Kasumi-1 (cell line): ENCODE measurements at places on chromosomes 7 and 10.

DNA sequence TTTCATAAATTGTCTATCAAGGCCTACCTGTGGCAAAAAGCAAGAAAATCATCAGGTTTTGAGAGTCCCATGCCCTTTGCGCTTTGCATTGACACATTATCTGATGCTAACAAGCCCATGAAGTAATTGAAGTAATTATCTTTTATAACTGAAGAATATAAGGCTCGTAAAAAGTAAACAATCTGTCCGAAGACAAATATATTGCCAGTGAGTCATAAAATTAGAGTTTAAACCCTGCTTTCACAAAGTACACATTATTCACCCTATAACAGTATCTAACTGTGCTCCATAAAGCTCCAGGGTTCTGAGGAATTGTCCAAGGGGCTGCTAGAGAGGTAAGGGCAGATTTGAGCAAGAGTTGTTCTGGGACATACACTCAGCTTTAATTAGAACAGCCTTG, 102.3 kb upstream of the PPP1R3A start:
- no peak for DNase-seq

- DNase-seq, result no peak
These were observed 171.5 kb downstream of the AKR1D1 start for GRCh38 chr7:138247568-138248333.

DNA sequence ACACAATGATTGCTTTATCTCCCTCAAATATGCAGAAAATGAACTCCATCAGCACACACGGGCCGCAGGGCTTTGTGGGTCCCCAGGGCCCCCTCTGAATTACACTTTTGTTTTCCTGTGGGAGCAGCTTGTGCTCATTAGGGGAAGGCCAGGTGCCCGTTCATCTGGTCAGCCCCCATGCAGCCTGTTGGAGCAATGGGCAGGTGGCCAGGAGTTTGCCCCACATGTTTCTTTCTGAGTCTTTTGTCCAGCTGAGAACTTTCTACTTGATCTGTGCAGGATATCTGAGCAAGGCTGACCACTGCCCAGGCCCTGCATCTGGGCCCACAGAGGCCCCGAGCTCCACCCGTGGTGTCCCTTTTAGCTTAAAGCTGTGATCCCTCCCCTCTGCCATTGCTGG, 105.3 kb upstream of the FAM20C start:
- no peak for DNase-seq

DNA sequence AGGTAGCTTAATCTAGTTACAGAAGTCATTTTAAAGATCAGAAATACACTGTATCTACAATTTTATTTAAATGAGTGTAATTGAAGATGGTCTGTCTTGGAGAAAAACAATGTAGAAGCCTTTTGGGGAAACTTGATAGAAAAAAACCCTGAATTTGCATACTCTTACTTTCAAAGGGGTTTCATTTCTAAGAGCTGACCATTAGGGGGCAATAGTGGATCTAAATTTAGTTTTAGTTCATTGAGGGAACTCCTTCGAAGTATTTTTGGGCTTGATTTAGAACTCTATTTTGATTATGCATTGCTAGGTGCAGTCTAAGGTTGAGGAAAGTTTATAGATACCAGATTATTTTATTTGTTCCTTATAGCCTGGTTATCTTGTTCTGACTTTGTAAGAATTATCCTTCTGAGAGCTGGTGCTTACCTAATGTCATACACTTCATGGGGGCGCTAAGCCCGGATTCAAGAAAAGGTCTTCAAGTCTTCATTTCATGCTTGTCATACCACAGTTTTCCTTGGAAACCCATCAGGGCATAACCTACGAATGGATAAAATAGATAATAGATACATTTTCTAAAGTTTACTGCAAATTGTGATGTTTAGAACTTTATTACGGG, 69.1 kb upstream of the MXI1 start:
- peak; percentile 99 for DNase-seq

GRCh38 chr10:12635127-12635541, 285.8 kb downstream of the CAMK1D start:
- DNase-seq, result no peak

DNA sequence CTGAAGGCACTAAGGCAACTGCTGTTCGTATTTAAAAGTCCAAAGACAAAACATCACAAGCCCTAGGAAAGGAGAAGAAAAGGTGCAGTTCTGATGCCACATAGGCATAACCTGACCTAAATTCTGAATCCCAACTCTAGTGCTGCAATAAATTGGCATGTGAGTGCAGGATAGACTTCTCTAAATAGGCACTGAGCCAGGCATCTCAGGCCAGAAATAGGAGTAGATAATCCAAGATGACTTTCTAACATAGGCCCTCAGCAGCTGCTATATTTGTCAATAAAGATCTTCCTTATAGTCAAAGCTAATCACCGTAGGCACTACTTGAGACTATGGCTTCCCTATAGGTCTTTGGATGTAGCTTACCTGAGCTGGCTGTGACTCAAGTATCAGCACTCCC, 1163.8 kb downstream of the SORCS1 start:
- no peak for DNase-seq

DNA sequence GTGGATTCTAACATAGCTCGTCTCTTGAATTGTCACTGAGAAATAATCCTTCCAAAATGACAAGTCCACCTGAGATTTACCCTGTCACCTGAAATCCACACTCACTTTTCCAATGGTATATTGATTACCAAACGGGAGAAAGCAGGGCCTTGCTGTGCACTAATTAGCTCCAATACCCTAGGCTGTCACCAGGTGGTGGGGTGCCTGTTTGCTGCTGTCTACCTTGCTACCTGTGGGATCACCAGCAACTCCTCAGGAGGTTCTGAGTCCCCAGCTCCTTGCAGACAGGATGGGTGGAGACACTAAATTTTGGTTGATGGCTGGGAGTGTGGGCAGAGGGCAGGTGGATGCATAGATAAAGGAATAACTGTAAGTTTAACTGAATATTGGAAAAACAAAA, 237.2 kb upstream of the ZNF32 start:
- no peak for DNase-seq

GRCh38 chr7:11213266-11213665, 239.6 kb downstream of the PHF14 start:
- no peak for DNase-seq

- no peak for DNase-seq
These were observed 10.8 kb upstream of the GATA3 start for GRCh38 chr10:8043569-8044306.

GRCh38 chr7:24422441-24423010, 138.5 kb downstream of the NPY start:
- DNase-seq, result no peak

DNA sequence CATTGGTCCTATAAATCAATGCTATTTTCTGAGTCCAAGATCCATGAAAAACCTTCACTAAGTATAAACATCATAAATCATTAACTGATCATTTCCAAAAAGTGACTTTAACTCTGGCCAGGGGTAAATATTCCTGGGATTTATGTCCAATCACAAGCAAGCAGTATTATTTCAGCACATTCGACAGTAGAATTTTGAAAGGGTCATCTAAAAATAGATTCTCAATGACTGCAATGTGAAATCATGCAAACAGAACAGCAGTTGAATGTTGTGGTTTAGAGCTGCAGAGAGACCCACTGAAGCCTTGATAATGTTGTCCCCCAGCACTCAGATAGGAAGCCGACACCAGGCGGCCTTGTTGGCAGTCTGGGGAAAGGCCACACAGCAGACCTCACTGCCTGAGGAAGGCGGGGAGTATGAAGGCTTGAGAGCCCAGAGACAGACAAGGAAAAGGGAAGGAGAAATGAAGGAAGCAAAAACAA, 38.1 kb downstream of the FAM107B start:
- DNase-seq, result peak; percentile 93

DNA sequence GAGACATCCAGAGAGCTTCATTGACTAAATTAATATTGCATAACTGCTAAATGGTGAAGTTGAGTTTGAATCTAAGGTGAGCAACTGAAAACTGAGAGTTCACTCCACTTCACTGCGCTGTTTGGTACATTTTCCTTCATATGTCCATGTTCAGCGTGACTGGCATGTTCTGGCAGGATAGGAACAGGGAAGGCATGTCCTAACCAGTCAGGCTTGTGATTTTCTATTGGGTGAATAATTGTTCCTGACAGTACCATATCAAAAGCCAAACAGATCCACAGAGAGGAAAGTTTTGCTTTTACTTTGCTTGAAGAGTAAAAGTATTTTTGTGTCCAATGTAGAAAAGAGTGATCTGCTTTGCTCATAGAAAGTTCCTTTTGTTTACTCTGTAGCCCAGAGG, 53.2 kb downstream of the WDFY4 start:
- no peak for DNase-seq

DNA sequence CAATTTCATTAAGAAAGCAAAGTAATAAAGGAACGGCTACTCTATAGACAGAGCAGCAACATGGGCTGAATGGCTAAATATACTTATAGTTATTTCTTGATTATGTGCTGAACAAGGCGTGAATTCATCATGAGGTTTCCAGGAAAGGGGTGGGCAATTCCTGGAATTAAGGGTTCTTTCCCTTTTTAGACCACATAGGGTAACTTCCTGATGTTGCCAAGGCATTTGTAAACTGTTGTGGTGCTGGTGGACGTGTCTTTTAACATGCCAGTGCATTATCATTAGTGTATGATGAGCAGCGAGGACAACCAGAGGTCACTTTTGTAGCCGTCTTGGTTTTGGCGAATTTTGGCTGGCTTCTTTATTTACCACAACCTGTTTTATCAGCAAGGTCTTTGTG, 28.5 kb upstream of the ZMYND11 start:
- DNase-seq, result no peak

DNA sequence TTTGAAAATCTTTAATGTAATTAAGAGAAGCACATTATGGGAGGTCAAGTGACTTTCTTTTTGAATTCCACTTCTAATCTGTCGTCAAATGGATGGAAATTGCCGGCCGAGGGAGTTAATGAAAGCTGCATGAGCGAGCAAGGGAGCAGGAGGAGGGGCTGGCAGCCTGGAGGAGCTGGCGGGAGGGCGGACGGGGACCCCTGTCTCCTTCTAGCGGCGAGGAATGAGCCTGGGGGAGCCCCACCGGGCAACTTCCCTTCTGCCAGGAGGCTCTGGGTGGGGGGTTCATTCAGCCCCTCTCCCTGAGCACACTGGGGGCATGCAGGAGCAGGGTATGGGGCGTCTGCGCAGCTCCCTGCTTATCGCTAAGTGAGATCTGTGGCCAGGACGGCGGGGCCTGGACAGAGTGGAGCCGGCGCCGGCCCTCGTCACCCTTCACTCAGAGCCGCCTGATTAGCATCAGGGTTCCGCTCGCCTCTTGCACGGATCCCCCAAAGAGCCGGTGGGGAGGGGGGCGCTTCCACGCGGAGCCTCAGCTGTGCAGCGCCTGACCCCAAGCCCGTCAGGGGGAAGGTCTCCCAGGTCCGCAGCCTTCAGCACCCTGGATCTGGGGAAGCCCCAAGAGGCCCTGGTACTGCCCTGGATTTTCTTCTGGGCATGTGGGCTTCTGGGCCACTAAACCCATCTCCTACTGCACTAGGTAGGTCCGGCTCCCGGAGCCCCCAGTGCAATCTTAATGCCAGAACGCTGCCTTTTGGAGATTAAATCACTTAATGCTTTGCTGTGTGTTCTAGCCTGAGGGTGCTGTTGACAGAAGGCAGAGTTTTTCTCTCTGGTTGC, 680.8 kb downstream of the LRMDA start:
- no peak for DNase-seq

DNA sequence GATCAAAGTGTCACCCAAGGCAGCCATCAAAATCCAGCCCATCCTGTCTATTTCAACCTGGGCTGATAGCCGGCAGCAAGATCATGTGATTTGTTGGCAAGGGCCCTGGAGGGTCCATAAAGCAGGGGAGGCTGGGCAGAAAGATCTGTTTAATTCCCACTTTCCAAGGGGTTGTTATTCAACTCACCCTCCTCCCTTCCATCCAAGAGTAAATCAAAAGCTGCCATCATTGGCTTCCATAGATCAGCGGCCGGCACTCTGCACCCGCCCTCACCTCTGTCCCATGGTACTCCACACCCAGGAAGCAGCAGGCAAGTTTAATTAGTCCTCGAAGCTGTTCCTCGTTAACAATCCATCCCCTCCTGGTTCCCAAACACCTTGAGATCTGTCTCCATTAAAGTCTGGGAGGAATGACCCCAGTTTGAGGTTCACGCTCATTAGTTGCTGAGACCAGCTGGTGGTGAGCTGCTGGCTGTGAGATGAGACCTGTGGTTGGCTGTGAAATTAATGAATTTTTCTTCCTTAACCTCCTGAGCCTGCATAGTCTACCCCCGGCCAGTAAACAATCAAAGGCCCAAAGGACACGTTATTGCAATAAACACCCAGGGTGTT, 120.6 kb upstream of the CHST15 start:
- no peak for DNase-seq

DNA sequence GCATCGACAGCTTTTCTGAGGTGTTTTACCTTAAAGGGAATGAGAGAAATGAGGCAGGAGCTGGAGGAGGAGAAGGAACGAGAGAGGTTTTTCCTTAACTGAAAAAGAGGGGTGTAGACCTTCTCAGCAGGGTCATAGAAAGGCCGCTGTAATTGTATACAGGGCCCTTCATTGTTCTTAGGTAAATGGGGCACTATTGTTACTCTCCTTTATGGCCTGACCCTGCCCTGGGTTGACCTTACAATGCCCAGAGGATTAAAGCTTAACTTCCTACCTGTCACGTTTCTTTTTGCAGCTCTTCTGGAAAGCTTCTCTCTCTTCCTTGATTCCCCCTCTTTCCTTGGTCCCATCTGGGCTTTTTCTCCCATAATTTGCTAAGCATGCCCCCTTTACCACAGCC, 13.7 kb upstream of the PDLIM1 start:
- DNase-seq, result no peak

GRCh38 chr10:128540781-128541761, 414.8 kb upstream of the MKI67 start:
- DNase-seq, result no peak

DNA sequence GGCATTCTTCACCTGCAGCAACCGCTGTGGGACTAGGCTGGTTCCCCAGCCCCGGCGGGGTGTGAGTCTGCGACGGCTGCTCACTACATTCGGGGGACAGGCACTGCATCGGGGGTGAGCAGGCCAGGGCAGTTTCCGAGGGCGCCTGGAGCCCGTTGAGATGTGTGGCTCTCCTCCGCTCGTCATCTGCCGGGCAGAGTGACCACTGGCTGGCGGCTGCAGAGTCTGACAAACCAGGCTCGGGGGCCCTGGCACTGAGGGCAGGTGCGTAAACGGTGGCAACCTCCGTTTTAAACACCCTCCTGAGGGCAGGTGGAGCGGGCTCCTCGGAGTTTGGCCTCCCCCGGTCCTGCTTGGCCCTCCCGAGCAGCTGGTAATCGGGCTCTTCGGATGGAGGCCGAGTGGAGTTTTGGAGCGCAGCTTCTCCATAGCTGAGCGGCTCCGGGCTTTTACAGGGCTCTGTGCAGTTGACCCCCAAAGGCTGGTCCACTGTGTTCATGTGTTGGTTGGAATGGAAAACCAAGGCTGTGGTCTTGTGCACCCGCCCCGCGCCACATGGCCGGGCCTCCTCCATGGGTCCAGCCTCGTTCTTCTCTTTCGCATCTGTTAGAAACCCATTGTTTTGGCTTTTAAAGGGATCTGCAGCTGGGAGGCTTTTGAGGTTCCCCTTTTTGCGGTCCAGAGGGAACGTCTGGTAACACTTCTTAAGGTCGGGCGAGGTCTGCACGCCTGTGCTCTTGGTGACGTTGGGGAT, 20.9 kb downstream of the INSYN2A start:
- DNase-seq, result no peak
